Fibroblast of skin of right quadriceps (primary cell): ENCODE measurements at places on chromosomes 12 and 14.

- no peak for DNase-seq
These were observed 439.1 kb downstream of the FOXG1 start for GRCh38 chr14:29205658-29206057.

GRCh38 chr12:21608196-21608595 lies 3.5 kb upstream of the GYS2 start:
- DNase-seq = no peak

GRCh38 chr14:95294834-95295599 lies 24.7 kb downstream of the CLMN start:
- peak; percentile 39 for DNase-seq

DNA sequence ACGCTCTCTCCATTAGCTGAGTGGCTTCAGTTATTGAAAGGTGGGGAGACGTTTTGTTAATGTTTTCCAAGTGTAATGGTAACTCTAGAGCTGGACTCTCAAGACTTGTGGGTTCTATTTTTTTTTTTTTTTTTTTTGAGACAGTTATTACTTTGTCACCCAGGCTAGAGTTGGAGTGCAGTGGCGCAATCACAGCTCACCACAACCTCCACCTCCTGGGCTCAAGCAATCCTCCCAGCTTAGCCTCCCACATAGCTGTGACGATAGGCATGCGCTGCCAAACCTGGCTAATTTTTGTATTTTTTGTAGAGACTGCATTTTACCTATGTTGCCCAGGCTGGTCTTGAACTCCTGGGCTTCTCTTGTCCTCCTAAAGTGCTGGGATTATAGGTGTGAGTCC lies 26.2 kb downstream of the ATF1 start:
- DNase-seq = no peak

DNA sequence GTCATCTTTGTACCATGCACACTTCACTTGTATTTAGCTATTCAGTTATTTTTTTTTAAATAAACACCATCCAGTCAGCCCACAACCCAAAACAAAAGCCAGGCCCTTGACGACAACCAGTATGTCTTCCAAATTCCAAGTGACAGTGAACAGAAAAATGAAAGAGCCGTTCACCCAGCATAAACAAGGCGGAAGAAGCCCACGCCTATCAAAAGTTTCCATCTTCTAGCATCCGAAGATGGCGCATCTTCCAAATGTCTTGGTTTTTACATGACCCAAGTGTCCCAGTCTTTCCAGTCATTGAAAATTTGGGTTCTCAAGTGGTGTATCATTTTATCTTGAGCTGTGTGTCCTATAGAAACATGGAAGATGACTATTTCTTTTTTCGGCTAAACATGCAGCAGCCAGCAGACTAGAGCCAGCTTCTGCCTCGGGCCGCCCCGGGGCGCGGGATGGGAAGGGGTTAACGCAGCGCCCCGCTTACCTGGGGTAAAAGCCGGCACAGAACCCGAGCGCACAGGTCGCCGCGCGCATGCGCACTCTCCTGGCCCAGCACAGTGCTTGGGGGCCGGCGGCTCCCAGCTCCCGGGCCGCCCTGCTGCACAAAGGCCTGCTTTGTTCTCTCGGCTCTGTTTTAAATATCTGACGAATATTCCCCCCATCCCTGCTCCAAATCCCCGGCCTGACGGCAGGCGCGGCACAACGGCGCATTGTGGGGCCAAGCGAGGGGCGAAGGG lies 164.8 kb downstream of the ZFP36L1 start:
- DNase-seq = no peak

DNA sequence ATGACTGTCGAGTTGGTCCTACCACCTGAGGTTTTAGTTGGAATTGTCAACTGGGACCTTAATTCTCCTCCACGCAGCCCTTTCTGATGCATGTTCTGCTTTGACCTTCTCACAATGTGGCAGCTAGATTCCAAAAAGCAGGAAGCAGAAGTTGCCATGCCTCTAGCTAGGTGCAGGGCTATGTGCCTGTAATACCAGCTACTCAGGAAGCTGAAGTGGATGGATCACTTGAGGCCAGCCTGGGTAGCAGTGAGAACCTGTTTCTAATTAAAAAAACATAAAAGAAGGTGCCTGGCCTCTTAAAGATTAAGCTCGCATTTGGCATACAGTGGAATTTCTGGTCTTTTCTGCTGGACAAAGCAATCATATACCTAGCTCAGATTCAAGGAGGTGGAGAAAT lies 77.1 kb downstream of the FGD4 start:
- no peak for DNase-seq

GRCh38 chr12:63480186-63480585 lies 188.1 kb downstream of the DPY19L2 start:
- DNase-seq = no peak

- no peak for DNase-seq
These were observed 25.2 kb upstream of the DGLUCY start for GRCh38 chr14:91088585-91089235.

- peak; percentile 33 for DNase-seq
These were observed 245.8 kb upstream of the PDZRN4 start for GRCh38 chr12:40942326-40942725.

GRCh38 chr12:103933237-103933636 lies 3.0 kb downstream of the HSP90B1 start:
- DNase-seq = no peak

- DNase-seq = peak; percentile 93
These were observed 42.1 kb upstream of the CTDSP2 start for GRCh38 chr12:57888409-57889157.

GRCh38 chr14:30227876-30228275 lies 300.2 kb upstream of the PRKD1 start:
- peak; percentile 55 for DNase-seq

DNA sequence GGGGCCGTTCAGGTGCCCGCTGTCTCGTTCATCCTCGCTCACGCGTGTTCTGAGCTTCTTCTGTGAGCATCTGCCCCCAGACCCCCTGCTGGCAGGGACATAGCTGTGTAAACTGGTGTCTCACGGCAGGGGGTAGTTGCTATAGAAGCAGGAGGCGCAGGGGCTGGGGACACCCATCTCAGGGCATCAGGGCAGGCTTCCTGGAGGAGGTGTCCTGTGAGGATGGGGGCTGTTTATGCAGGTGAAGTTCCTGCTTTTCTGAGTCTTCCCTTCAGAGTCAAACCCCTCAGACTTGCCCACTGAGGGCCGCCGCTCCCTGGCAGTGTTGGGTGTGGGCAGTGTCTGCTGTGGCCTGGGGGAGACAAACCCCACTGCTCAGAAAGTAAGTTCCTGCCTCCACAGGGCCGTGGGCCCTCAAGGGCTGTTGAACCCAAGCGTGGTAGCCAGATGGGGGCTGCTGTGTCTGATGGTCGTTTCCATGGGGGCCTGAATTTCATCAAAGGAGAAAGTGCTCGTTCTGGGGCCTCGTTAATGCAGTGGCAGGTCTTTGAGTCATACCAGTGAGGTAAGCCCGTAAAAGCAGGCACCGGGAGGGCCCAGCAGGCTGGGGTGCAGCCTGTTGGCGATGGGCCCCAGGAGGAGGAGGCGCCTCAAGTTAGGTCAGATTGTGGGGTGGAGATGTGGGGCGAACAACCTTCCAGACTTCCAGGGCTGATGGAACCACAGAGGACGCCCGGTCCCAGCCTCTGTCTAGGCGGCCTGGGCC lies 23.4 kb downstream of the KIF26A start:
- DNase-seq = no peak

GRCh38 chr14:104999361-104999760 lies 13.8 kb downstream of the CLBA1 start:
- DNase-seq = no peak

GRCh38 chr12:38931461-38931860 lies 26.1 kb upstream of the CPNE8 start:
- no peak for DNase-seq

DNA sequence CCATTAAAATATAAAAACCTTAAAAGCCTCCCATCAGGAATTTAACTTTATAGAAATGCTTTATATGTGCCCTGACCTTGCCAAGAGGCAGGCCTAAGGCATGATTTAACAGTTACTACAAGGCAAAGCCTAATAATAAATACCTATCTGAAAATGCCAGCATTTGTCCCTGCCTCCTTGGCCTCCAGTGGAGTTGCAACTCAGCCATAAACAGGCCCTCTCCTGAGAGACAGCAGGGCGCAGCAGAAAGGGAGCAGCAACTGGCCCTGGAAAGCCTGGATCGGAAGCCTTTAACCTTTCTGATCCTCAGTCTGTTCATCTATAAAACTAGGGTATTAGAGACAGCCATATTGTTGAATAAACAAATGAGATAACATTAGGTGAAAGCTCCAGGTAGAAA lies 324.4 kb downstream of the PAWR start:
- no peak for DNase-seq

DNA sequence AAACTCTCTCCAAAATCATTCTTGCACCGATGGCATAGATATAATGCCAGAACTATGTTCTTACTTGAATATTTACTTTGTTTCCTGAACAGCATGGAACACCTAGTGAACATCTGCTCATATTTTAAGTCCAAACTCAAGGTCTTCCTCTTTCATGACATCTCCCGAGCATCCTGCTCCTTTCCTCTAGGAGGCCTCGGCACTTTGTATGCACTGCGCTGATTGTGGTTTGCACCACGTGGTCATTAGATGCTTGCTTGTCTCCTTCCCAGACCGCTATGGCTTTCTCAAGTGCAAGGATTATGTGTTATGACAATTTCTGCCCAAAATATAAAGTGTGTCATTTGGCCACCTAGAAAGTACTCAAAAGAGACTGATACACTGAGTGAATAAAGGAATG lies 912.0 kb downstream of the GALC start:
- no peak for DNase-seq

DNA sequence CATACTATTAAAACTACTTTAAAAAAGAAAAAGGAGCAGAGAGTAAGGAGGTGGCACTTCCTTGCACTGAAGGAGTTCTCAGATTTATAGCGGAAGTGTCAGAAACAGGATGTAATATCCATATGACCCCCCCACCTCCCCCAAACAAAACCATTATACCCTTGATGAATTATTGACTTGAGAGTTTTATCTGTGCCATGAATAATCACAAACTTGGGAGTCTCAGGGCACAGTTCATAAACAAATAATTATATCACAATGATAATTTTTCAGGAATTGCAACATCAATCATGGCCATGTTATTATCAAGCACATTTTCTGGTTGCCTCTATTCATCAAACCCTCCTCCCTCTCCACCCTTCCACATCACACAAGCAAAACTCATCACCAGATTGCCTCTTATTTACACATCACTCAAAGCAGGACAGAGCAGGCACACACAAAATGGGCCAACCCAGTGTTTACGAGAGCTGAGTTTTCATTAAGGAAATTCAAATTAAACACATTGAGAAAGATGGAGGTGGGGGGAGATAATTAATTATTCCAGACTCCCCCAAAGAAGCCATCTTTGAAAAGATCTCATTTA lies 141.4 kb downstream of the EGLN3 start:
- no peak for DNase-seq

DNA sequence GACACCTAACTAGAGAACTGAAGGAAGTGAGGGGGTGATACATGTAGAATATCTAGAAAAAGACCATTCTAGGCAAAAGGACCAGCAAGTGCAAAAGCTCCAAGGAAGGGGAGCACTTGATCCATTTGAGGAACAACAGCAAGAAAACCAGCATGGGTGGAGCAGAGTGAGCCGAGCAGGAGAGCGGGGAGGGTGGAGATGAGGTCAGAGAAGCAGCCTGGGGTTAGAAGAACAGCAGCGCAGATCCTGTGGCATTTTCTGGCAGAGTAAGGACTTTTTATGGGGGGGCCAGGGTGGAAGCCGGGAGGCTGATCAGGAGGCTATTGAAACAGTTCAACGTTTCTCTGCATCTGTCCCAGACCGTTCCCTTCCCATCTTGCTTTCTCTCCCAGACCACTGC lies 24.5 kb upstream of the TMCC3 start:
- no peak for DNase-seq

DNA sequence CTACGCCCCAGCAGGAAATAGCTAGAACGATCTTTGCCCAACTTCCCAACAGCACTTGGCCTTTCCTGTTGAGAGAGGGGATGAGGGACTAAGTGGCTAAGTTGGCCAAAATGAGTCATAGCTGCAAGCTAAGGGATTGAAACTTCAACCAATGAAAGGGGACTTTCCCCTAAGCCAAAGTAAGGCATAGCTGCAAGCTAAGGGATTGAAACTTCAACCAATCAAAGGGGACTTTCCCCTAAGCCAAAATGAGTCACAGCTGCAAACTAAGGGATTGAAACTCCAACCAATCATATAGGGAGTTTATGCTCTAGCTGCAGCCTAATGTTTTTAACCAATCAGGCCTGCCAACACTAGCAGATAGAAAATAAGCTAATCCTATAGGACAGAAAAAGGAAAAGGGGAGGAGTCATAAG lies 100.5 kb upstream of the SSTR1 start:
- DNase-seq = no peak

GRCh38 chr14:38255408-38255672 lies 553 bp downstream of the CLEC14A start:
- no peak for DNase-seq

- no peak for DNase-seq
These were observed 295.9 kb upstream of the ATP2B1 start for GRCh38 chr12:90004319-90005074.

DNA sequence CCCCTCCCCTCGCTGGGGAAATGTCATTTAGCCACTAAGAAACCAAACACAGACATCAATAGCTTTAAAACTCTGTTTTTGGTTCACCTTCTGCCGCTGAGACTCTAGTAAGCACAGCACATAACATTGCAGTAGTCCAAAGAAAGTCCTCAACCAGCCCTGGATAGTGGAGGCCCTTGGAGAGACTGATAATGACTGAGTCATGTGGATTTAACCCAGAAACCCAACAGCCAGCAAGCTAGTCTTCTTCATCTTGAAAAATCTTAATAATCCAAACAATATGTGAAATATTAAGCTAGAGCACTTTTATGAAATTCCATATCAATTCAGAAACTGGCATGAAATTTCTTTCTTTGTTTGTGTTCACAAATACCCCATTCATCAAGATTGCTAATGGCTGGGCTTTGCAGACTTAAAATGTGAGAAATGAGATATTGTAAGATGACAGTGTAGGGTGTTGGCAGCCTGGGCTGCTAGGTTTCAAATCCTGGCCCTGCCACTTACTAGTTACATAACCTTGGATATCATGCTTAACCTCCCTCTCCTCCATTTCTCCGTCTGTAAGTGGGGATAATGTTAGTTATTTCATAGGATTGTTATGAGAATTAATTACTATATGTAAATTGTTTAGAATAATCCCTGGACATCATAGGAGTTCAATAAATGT lies 40.1 kb downstream of the RERG start:
- DNase-seq = no peak

DNA sequence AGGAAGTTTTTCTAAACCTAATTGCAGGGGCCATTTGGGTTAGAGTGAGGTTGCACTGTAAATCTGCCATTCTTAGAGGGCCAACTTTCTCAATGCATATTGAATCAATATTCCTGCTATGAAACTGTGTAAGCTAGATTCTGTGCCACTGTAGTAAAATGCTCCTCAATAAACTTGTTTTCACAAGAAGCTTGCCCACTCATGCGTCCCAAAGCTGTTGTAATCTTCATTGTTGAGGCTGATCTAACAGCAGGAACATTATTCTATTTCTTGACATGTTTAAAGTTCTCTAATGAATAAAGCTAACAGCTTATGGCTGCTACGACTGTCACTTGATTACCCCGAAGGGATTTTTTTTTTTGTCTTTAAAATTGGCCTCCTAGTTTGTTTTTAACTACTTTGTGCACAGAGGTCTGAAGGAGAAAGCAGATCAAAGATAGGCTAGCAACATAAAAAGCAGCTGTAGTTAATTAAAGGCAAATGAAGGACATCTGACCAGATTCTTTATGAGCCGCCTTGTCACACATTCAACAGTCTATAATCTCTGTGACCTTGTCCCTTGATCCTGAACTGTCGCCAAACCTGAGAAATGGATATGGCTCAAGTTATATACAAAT lies 243.7 kb downstream of the PAX9 start:
- no peak for DNase-seq
